Choroid plexus epithelial cell (primary cell): ENCODE measurements at places on chromosomes 2 and 18.

DNA sequence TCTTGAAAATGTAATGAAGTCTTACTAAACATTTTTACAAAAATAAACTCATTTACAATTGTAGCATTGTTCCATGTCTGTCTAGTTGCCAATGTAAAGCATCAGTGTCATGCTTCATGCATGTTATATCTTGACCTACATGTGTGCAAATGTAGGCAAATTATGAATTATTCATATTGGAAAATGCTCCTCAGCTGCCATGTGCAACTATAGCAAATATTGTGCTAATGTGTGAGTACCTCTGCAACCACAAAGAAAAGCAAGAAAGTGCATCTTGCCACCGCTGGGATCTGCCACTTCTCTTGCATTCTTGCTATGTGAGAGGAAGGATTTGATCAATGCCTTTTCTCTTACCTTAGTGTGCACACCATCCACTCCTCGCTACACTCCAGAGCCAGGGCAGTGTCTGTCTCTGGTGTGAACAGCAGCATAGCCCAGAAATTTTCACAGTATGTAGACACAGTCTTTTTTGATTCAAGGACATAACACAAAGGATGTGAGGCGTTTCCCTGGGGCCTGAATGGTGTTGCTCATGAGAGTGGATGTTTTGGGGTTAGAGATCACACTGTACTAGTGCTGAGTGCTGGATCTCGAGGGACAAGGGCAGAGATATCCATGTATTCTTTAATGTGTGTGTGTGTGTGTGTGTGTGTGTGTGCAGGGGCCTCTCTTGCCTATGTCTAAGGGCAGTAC is 47.6 kb upstream of the HAAO start:
- no peak for DNase-seq

DNA sequence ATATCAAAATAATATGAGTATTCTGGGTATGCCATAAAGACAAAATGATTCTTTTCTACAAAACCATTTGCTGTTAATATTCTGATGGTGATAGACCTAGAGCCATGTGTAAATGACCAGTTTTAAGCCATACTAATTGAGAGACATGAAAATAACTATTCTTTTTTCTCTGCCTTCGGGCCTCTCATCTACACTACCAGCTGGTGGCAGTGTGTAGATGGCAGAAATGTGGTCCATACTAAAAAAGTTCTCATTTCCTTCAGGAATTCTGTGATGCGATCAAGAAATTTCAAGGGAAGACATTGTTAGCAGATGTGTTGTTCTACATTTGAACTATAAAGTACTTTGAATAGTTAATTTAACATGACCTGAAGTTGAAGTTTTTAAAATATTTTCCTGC is 485.2 kb downstream of the TRIB2 start:
- DNase-seq = peak; percentile 8

DNA sequence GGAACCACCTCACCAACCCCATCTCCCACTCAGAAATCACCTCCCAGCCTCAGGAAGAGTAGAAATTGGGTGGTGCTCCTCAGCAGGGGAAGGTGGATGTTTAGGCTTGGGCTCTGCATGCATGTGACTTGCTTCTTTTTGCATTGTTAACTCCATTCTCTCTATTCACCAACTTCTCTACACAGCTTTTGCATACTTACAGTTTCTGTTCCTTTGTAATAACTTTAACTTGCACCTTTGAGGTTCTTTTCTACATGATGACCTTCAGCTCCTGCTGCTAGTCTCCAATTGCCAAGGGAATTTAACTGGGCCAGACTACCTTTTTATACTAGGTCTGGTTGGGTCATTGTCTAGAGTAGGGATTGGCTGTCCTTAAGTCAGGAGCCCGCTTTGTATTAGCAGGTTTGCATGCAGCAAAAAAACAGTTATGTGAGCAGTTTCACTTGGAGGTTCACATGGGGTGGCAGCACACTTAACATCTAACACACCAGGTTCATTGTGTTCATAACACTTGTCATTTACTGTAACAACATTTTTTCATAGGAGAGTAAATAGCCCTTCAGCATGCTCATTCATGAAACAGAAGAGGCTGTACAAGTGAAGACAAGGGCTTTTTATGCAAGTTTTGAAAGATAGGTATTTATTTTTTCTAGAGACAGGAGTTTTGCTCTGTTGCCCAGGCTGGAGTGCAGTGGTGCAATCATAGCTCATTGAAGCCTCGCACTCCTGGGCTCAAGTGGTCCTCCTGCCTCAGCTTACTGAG is 12.0 kb downstream of the MRPL35 start:
- no peak for DNase-seq

GRCh38 chr2:149357058-149357457 is 26.7 kb downstream of the LYPD6 start:
- DNase-seq = no peak

DNA sequence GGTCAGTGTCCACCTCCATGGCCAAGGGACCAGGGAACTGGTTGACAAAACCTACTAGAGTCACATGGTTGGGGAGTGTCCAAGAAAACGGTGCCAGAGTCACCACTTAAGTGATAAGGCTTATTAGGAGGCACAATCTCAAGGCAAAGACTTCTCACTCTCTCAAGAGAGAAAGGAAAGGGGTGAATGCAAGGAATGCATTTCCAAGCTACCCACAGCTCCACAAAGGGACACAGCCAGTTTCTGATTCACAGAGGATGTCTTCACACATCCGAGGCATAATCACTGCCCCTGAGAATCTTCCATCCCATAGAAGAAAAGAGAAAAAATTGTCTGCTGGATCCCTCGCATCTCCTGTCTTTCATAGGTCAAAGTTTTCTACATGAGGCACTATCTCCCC is 269.3 kb downstream of the TNS1 start:
- no peak for DNase-seq

- peak; percentile 82 for DNase-seq
Observed at GRCh38 chr2:32289165-32289999, 11.7 kb downstream of the YIPF4 start.

- no peak for DNase-seq
Observed at GRCh38 chr2:240714747-240715725, 23.4 kb downstream of the AQP12A start.

DNA sequence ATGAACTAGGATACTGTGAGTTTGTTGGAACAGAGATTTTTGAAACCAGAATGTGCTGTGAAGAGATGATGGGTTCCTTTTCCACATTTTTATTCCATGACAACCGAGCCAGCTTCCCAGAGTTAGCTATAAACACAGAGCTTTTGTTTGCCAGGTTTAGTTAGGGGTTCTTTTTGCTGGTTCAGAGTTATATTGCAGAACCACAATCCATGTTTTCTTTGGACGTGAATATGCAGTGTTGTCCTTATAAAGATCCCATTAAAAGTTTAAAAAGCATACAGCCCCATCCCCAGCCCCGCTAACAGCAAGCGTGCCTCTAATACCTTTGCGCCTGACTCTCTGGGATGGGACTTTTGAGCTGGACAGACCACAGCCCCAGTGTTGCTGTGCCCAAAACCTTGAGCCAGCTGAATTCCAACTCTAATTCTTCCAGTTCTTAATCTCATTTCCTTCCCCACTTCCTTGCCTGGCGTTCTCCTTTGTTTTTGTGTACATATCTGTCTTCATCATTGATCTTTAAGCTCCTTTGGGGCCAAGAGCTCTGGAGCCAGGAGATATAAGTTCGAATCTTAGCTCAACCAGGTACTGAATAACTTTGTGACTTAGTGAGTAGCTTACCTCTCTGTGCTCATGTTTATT is 72.3 kb downstream of the SPATS2L start:
- no peak for DNase-seq

DNA sequence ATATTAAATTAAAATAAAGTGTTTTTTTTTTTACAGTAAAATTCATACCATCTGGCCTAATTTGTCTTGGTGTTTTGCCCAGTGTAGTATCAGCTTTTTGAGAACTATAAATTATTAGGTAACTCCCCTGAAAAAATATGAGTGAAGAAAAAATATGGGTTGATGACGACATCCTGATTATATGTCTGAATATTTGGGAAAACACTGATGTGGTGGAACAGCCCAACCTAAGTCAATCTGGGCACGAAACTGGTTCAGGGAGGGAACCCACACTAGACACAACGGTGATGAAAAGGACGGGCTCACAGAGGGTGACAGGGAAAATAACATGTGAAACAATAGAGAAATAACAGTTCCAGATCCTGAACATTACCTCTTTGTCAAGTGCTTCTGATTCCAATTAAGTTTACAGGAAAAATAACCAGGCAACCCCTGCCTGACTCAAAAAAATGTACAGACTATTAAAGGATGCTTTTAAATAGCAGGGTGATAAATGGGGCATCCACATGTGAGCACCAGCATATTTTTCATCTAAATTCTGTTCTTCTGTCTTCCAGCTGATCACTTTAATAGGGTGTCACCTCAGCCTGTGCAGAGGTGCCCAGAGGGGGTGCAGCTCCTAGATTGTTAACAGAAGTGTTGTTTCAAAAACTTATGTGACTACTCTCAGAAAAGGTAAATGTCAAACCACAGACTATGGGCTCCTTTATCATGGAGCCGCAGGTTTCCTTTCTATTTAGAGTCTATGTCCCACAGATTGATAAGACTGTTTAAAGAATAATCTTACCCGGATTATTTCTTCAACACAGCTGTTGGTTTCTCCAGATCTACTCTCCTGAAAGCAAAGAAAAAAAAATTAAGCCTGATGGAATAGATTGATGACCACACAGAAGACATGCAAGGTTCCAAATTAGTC is 305.4 kb downstream of the AFF3 start:
- DNase-seq = no peak

- DNase-seq = no peak
Observed at GRCh38 chr2:128645631-128646030, 327.0 kb upstream of the HS6ST1 start.

- no peak for DNase-seq
Observed at GRCh38 chr2:23427976-23428375, 43.0 kb downstream of the KLHL29 start.

DNA sequence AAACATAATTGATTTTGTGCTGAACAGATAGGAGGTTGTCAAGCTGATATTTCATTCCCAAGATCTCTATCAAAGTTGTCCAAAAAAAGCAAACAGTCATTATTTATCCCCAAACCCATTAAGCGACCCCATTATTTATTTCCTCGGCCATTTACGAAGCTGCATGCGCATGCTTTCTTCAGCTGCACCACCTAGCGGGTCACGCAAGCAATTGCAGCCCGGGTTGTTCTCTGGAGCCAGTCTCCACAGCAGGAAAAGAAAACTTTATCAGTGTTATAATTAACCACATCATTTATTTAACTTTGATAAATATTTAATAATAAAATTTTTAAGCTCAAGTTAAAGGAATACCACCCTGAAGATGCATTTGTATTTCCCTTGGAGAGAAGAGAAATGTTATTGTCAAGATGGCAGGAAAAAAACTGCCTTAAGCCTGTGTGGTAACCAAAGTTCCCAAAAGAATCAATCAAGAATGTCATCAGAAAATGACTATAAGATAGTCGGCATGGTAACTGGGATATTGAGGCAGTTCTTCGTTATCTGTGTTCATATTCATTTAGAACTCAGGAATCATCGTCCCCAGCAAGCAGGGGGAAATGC is 304.7 kb downstream of the FBXO15 start:
- peak; percentile 74 for DNase-seq

DNA sequence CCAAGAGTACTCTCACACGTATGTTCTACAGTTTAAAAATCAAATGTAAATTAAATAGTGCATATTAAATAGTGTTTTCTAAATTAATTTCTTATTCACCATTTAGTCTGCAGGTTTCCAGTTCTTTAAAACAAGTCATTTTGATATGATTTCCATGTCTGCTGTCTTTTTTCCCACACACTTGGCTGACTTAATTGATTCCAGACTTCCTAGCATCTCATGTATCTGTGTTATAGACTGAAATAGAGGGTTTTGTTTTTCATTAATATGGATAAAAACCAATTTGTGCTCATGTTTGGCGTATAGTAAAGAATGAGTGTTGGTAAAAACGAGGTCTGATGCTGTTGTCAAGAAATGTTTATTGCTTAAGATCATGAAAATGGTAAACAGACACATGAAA is 104.3 kb downstream of the SRBD1 start:
- DNase-seq = no peak

- DNase-seq = no peak
Observed at GRCh38 chr2:65193446-65193845, 34.2 kb upstream of the ACTR2 start.

- no peak for DNase-seq
Observed at GRCh38 chr18:29012364-29012763, 835.4 kb upstream of the CDH2 start.
